Thoracic aorta (tissue), 2 donors: ENCODE measurements at places on chromosomes 1 and 21.

DNA sequence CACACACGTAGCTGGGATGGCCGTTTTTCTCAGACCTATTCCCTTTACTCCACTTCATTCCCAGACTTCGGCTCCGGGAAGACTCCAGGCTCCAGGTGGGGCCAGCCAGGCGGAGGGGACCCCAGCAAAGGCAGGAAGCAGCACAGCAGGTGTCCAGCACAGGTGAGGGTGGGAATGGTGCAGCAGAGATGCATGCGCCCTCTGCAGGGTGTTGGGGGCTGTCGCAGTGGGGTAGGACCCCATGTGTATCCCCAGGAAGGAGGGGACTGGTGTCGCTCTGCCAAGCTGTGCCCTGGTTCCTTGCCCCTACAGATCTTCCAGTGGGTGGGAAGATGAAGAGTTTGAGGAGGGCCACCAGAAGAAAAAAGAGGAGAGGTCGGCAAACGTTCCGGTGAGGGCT, 5.3 kb downstream of the TTC24 start:
- DNase-seq, result no peak

DNA sequence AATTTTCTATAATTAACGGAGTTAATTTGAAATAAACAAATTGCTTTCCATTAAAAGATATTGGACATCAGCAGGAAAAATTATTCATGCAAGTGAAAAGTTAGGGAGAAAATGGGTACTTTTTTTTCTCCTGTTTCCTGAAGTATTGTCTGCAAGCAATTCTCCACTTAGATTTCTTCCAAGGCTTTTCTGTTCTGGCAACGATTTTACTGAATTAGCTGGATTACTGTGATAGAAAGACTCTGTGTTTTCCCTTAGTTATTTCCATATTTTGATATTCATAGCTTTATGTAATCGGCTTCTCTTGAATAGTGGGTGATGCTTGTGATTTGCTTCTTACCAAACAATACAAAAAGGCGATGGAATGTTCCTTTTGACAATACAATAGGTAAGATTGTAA, 1333.9 kb downstream of the AMY1C start:
- DNase-seq, result no peak

- no peak for DNase-seq
Measured at GRCh38 chr1:182279724-182280503, 111.7 kb downstream of the GLUL start.

DNA sequence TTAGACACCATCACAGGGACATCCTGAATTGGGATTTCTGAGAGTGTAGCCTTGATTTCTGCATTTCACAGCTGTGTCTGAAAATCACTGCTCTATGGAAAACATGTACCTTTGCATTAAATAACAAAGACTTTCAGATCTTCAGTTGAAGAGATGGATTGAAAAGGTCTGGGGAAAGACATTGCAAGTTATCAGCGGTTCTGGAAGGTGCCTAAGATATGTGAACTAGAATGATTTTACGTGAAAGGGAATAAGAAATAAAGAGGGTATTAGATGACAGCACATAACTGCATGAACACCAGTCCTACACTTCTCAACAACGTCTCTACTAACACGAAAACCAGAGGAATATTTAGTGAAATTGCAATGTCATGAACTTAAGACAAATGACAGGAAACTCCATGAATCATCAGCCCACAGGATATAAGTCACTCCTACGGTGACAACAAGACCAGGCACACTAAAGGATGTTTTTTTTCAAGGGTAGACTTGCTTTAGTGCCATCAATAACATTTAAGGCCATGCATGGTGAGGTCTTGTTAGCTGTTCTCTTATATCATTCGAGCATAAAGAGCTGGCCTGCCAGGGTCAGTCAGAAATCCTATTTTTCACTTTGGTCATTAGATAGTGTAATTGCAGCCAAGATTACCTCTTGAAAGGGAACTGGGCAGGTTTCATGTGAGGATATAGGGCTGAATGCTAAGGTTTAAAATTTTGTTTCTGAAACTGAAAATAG, 283.1 kb downstream of the GRIK1 start:
- DNase-seq, result no peak

GRCh38 chr1:164561007-164561406, 2.0 kb downstream of the PBX1 start:
- no peak for DNase-seq

DNA sequence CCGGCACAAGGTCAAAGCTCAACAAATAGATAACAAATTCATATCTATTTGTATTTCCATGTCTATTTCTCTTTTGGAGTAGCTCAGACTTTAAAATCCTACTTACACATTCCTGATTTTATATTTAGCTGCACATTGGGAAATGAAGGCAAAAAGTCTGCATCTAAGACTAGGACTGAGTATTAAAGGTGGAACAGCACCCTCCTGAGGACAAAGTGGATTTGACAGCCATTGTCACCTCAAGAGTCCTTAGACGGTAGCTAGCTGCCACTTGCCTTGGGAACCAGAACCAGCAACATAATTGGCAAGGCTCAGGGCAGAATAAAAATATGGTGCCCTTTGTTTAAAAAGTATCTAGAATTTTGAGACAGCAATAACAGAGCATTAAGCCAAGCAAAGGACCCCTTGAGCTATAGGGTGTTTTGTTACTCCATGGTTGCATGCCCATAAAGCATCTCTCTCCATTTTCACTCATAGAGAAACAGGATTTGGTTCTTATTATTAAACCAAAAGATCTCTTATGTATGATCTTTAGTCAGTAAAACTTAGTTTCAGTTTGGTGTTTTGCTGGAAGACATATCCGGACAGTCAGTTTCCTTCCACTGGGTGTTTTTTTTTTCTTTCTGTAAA, 30.0 kb upstream of the SGIP1 start:
- DNase-seq, result no peak

DNA sequence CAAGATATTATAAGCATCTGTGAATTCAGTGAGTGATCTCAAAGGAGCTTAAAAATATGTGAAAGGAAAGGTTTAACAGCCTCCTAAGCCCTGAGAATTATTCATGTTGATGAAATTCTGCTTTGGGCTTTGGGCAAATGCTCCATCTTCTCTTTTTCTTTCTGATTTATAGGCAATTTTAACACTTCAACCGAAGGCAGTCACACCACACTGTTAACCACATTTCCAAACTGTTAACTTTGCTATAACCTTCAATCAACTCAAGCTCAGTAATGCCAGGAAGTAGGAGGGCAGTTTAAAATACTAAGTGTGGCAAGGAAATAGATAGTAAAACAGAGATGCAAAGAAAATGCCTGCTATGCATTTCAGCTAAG, 54.4 kb upstream of the NEK7 start:
- DNase-seq, result no peak

GRCh38 chr21:7916329-7917303, 2604.8 kb upstream of the TPTE start:
- no peak for DNase-seq

DNA sequence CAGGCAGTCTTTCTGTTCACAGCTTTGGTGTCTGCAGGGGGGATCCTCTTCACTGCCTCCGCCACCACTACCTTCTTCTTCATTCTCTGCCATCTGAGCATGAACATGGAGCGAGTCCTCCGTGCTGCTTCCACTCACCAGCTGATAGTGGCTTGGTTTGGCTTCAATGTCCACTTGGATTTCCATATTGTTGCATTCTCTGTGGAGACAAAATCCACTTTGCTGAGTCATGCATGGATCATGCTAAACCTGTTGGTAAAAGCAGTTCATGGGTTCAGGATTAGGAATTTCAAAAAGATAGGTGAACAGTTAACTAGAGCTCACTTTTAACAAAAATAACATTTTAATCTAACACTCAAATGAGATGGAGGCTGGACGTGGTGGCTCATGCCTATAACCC, 27.5 kb downstream of the RNF19B start:
- DNase-seq, result no peak

DNA sequence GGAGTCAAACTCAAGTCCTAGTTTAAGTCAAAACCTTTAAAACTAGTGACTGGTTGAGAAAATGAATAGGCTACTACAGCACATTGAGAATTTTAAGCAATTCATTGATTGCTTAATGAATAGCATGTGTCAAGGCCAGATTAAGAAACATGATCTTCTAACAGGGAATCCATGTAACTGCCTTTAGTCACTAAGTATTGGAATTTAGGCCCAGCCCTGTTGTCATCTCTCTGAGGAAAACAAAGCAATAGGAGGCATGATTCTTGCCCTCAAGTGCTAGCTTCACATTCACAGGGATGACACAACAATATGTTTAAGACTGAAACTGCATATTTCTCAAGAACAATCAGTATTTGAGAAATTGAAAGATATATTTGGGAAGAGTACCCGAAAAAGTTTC, 70.0 kb upstream of the PTGS2 start:
- DNase-seq, result no peak

GRCh38 chr1:30721812-30722537, 1.4 kb downstream of the MATN1 start:
- no peak for DNase-seq

DNA sequence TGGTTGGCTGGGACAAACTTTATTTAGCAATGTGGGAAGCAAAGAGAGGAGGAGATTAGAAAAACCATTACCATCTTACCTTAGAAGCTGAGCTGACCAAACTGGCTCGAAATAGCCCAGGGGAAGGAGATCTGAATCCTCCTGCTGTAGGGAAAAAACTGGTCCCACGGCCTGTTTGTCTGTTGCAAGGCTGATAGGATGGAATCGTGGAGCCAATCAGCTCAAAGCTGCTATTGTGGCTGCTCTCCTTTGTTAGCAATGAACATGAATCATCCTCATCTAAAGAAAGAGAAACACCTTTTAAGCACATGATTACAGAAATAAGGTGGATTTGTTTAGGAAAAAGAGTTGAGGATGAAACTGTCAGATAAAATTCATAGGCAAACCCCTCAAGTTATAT, 21.5 kb downstream of the CLSPN start:
- no peak for DNase-seq

DNA sequence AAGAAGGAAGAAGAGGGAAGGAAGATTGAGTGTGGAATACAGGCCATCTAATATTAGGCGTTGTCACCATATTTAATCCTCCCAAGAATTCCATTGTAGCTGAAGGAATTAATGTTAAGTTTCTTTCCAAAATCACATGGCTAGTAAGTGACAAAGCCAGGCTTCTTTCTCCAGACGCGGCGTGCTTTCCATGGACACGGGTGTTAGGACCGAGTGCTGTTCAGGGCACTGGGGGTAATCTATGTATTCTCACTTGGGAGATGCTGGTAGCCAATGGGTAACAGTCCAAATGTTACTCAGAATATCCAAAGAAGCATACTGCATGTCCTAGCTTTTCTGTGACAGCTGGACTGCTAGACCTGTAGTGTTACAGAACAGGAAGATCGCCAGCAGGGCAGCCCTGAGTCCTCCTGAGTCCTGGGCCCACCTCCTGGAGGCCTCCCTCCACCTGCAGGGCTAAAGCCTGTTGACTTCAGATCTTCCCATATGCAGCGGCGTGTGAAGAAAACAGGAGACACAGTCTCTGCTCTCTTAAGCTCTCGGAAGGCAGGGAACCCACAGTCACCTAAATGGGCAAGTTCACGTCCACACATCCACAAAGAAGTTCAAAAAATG, 5.3 kb downstream of the IGSF9 start:
- DNase-seq, result no peak

DNA sequence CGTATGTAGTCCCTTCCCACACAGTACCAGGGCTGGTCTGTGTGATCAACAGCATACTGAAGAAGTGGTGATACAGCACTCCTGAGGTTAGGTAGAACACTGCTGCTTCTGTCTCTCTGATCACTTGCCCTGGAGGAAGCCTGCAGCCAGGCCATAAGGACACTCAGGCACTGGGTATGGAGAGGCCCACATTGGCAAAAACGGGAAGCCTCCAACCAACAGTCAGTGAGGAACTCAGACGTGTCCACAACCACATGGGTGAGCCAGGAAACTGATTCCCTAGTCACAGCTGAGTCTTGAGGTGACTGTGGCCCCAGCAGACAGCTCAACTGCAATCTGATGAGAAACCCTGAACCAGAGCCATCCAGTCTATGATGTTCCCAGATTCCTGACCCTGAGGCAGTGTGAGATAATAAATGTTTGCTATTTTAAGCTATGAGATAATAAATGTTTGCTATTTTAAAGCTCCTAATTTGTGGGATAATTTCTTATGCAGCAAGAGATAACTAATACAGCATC, 62.5 kb downstream of the COQ8A start:
- no peak for DNase-seq

DNA sequence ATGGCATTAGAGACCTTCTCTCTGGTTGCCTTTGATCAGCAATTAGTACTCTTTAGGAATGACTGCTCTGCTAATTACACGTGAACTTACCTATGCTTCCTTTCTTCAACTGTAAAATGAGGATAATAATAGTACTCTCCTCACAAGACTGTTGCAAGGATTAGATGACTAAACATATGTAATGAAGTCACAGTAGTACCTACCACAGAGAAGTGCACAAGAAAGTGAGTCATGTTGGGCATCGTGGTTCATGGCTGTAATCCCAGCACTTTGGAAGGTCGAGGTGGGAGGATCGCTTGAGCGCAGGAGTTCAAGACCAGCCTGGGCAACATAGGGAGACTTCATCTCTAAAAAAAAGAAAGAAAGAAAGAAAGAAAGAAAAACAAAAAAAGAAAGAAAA, 68.1 kb upstream of the AK4 start:
- no peak for DNase-seq

GRCh38 chr1:194081444-194081843, 895.0 kb upstream of the B3GALT2 start:
- no peak for DNase-seq

DNA sequence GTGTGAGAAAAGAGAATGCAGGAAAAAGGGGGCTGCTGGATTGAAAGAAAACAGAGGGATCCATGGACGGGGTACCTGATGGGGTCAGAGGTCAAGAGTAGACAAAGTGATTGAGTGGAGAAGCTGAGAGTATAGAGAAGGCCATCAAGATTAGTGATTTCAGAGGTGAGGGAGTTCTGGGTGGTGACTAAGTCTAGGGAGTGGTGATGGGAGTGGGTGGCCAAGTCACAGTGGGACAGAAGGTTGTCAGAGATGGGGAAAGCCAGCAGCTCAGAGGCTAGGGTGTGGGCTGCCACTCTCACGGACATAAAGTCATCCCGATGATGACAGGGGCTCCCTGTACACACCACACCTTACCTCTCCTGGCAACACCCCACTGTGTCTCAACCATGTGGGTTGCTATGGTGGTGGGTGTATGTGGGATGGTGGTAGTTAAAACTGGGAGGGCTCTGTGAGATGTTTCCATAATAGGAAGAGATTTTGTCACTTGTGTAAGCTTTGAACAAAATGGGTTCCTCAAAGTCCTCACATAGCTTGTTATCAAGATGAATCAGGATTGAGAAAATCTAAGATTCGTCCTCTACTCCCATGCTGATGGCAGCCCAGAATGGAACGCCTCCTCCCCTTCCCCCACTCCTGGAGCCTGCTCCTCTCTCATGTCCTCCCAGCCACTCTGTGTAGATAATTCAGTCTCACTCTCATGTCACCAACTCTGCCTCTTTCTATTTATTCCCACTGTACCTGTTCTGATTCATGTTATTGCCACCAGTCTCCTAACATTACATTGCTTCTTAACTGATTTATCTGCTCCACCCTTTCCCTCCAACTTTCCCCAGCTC, 20.3 kb upstream of the CSF1 start:
- DNase-seq, result no peak

- no peak for DNase-seq
Measured at GRCh38 chr1:151868486-151868885, 15.0 kb upstream of the THEM5 start.
